ENCODE measurements at places on chromosomes 7 and 10.

DNA sequence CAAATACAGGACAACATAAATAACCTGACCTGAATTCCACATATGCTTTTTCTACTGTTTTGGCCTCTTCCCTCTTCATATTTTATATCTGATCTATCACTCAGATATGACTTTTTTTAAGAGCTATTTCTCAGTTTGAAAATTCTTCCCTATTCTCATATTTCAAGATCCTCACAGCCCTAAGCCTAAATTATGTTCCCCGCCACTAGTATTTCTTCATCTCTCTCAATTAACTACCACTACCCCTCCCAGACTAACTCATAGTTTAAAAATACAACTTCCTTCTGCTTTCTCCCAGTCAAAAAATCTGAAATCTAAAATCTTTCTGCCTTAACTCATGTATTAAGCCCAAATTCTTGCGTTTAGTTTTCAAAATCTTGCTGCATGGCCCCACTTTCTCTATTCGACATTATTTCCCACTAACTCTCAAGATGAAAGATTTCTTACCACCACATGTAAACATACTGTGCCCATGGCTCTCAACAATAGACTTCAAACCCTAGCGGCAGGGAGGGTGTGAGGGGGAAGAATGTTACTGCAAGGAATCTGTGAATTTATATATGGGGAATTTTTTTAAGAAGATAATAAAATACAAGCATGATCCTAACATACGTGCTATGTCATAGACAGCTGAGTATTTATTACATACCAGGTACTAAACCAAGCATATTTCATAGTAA lies 64.6 kb downstream of the TFEC start:
- no peak for DNase-seq

DNA sequence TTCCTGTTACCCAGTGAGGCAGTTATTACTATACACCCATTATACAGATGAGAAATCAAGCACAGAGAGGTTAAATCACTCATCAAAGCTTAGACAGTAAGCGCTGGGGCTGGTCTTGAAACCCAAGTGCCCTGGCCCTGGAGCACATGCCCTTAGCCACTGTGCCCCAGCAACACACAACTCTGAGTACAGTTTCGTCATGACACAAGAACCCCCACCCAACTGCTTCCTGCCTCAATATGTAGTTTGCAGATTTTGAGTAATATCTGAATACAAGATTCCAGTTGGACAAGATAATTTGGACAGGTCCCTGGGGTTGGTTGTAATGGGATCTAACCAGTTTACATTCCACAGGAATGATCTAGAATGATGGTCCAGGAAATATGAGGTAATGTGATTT lies 62.8 kb downstream of the SH3PXD2A start:
- DNase-seq, result no peak

GRCh38 chr10:108388706-108389105 lies 1224.2 kb upstream of the SORCS1 start:
- DNase-seq, result no peak

DNA sequence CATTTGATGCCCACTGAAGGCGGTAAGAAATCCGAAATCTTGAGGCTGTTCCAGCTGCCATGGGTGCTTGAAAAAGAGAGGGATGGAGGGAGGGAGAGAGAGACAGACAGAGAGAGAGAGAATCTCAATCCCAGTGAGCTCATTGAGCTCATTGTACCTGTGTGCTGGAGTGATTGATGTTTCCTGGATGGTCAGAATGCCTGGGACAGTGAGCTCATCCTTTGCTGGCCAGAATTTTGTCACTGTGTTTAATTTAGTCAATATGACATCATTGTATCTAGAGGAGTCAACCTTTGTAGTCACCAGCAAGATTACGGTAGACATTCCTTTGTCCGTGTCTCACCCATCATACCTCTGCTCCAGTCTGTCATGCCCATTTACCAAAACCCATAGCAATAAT lies 625.4 kb upstream of the POM121L12 start:
- no peak for DNase-seq

DNA sequence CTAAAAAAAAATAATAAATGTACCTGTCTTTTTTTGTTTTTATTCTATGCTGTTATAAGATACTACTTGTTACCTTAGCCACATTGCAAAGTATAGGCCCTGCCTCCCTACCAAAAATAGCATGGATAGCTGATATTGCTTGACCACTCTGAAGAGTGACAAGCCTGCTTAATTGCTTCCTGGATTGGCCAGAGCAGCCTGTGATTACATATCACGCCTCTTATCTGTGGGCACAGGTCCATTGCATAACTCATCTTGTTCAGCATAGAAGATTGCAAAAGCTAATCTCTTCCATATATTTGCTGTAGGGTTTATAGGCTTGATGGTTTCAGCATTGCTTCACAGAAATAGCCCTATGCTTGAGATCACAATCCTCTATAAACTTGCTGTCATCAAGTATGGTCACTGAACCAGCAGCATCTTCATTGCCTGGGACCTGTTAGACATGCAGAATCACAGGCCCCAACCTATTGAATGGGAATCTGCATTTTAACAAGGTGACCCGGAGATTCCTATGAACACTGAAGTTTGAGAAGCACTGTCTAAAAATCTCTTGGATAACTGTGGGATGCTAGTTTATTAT lies 280.8 kb upstream of the CDC14C start:
- DNase-seq, result no peak

Measured in stimulated activated CD8-positive, alpha-beta memory T cell treated with anti-CD3 and anti-CD28 coated beads, Interleukin-15, amount 100 ng/mL, for 1 hour (primary cell).